Ammon's horn (tissue), 1 donor: ENCODE measurements at places on chromosomes 16 and 17.

GRCh38 chr17:33689725-33690124 is 396.6 kb upstream of the ASIC2 start:
- no peak for DNase-seq

DNA sequence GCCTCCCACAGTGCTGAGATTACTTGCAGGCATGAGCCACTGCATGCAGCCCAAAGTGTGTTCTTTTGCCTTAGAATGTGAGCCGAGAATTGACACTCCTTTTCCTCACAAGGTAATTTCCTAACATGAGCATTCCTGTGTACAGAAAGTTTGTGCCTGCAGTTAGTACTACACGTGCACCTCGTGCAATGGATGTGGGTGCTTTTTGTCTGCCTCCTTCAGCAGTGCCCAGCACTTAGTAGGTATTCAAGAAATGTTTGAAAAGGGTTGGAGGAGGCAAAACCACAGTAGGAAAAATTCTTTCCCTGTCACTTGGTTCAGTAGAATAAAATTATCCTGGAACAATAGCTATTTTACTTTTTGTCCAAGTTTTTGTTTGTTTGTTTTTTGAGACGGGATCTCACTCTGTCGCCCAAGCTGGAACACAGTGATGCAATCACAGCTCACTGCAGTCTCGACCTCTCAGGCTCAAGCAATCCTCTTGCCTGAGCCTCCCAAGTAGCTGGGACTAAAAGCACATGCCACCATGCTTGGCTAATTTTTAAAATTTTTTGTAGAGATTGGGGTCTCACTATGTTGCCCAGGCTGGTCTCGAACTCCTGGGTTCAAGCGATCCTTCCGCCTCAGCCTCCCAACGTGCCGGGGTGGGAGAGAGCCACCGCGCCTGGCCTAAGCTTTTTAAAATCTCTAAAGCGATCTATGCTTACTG is 2.4 kb downstream of the NDE1 start:
- DNase-seq, result no peak

GRCh38 chr16:75575958-75576357 is 9.8 kb downstream of the GABARAPL2 start:
- DNase-seq, result peak; percentile 33

DNA sequence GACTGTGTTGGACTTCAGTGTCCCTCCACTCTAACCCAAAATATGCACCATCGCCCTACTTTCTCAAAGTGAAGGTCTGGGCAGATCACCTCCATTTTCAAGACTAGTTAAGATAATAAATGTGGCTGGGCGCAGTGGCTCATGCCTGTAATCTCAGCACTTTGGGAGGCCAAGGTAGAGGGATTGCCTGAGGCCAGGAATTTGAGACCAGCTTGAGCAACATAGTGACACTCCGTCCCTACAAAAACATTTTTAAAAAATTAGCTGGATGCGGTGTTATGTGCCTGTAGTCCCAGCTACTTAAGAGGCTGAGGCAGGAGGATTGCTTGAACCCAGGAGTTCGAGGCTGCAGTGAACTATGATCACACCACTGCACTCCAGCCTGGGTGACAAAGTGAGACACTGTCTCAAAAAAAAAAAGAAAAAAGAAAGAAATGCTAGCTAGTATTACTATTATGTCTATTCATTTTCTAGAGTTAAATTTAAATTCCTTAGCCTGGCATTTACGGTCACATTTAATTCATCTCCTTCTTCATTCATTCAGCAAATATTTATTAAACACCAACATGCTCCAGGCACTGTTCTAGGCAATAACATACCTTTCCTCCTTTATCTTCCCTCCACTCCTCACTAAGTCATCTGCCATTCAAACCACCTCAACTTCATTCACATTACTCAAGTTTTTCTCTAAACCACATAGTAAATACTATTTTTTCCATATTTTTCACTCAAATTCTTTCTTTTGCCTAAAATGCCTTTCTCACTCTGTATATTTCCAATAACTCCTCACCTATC is 96.1 kb upstream of the XYLT1 start:
- no peak for DNase-seq

DNA sequence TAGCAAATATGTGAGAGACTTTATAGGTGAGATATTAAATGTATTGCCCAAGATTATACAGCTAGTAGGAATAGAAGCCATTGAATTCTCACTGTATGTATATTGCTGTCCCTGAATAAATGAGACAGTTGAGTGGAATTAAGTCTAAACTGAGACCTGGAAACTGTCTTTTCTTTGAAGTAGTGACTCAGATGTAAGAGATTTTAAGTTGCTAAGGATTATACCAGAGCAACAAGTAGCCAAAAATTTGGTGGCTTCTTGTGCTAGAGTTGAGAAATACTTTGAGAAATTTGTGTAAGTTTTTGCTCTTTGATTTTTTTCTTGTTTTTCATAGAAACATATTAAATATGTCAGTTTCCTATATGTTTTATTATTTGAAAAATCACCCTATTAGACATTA is 58.7 kb downstream of the TANC2 start:
- no peak for DNase-seq

- no peak for DNase-seq
These were observed 33.4 kb upstream of the IL34 start for GRCh38 chr16:70612931-70613330.

GRCh38 chr17:64252831-64253230 is 10.2 kb downstream of the TEX2 start:
- no peak for DNase-seq

- no peak for DNase-seq
These were observed 265.9 kb downstream of the CDH8 start for GRCh38 chr16:61770301-61770700.

DNA sequence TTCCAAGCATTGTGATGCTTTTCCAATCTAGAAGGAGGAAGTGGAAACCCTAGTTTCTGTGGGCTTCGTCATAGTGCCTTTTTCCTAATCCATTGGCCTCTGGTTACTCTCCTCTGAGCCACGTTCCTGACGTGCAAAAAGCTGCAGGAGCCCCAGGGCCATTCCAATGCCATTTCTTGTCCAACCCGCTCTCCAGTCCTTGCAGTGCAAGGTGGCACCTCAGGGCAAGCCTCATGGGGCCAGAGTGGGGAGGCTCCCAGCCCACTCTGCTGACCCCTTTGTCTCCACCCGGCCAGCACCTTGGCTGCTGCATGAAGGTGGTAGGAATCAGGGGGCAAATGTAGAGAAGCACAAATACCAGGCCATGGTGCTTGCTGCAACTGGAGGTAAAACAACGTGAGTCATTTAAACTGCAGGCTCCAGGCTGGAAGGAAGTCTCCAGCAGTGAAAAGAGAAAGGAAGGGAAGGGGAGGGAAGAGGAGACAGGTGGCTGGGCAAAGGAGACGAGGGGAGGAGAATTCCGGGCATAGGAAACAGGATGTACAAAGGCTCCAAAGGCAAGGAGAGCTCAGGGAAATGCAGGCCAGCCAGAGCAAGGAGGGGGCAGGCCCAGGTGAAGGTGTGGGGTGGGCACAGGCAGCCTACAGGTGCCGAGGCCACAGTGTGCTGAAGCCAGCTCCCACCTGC is 168.2 kb upstream of the TNRC6C start:
- DNase-seq, result no peak

- DNase-seq, result no peak
These were observed 9.4 kb downstream of the CWC25 start for GRCh38 chr17:38815576-38816193.

- DNase-seq, result no peak
These were observed 645.9 kb downstream of the WWOX start for GRCh38 chr16:78745108-78746019.

- DNase-seq, result no peak
These were observed 73.3 kb downstream of the ABCC12 start for GRCh38 chr16:48082516-48082915.

- no peak for DNase-seq
These were observed 54.7 kb upstream of the SDK2 start for GRCh38 chr17:73698966-73699365.

DNA sequence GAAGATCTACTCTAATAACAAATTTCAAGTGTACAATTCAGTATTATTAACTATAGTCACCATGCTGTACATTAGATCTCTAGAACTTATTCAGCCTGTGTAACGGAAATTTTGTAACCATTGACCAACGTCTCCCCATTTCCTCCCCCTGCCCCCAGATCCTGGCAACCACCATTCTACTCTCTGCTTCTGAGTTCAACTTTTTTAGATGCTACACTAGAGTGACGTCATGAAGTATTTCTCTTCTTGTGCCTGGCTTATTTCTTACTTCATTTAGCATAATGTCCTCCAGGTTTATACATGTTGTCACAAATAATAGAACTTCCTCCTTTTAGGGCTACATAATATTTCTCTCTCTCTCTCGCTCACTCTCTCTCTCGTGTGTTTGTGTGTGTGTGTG is 157.5 kb downstream of the ANKFN1 start:
- no peak for DNase-seq

DNA sequence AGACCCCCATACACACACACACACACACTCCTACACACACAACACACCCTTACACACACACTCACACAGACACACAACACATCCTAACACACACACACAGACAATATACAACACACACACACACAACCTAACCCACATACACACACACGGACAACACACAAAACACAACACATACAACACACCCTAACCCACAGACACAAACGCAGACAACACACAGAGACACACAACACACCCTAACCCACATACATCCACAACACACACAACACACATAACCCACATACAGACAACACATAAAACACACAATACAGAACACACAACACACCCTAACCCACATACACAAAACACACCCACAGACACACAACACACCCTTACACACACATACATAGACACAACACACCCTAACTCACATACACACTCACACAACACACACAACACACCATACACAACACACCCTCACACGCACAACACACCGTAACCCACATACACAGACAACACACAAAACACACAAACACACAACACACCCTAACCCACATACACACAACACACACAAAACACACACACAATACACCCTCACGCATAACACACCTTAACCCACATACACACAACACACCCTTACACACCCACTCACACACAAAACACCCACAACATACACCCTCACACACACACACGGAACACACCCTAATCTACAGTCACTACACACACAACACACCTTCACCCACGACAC is 4.4 kb downstream of the ASGR1 start:
- no peak for DNase-seq

DNA sequence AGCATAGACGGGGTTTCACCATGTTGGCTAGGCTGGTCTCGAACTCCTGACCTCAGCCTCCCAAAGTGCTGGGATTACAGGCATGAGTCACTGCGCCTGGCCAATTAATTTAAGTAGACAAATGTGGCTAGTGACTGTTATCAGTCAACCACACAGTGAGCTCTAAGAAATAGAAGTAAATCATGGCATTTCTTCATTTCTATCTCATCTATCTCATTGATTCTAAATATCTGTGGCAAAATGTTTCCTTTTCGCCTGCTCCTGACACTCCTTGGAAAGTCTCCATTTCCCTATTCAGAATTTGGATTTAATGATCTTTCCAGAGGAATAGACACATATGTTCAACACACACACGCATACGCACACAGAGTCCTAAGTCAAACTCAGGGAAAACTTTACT is 81.3 kb downstream of the HIC1 start:
- no peak for DNase-seq

GRCh38 chr17:3475812-3476610 is at the start of gene ASPA:
TSS of gene ASPA (plus strand) at chr17:3475997. CDS start at chr17:3476160, 163 bp downstream.
- peak; percentile 51 for DNase-seq

DNA sequence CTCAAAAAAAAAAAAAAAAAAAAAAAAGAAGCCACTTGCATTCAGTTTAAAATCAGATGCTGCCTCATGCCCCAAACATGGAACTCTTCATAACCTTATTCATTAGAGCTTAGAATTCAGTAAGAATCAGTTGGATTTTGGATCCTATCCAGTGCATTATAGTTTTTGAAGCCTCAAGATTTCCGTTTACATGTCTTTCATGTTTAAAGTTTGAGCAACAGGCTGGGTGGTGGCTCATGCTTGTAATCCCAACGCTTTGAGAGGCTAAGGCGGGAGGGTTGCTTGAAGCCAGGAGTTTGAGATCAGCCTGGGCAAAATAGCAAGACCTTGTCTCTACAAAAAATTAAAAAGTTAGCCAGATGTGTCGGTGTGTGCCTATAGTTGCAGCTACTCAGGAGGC is 55.0 kb downstream of the SNTB2 start:
- no peak for DNase-seq
